Left cardiac atrium (tissue), 4 donors: ENCODE measurements at places on chromosomes 12 and 14. TPM values are rescaled to one million over a fixed set of nuclear protein-coding genes. Genes with fewer than 3 reads are reported as not detected.
A peak's percentile ranks its signal among the peaks of the same experiment; 100 is the strongest.

GRCh38 chr14:99177886-99178835, 93.8 kb downstream of the BCL11B start:
- no peak for DNase-seq

DNA sequence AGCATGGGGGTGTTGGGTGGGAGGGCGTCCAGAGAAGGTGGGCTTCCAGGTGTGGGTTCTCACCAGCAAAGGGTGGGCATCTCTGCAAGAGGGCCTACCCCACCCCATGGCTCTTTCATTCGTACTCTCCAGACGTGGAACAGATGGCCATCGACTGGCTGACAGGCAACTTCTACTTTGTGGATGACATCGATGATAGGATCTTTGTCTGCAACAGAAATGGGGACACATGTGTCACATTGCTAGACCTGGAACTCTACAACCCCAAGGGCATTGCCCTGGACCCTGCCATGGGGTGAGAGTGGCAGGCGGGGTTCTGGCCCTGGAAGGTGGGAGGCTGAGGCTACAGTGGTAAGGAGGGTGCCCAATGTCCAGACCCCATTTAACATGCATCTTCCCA, 6.7 kb upstream of the LRP1-AS start:
- DNase-seq = no peak

DNA sequence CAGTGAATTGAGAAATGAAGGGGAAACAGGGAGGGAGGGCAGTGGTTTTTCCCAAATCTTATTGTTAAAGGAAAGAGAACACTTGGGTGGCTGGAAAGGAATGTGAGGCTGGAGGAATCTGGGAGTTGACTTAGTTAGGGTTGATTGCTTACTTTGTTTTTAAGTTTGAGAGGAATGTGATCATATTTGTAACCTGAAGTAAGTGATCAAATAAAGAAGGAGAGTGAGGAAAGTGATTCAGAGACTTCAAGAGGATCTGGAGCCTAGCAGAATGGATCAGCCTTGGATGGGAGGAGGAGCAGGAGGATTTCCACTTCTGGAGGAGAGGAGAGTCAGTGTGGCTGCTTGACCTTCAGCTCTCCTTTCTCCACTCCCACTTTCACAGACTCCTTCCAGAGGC, 6.0 kb upstream of the LRP6 start:
- DNase-seq = no peak

DNA sequence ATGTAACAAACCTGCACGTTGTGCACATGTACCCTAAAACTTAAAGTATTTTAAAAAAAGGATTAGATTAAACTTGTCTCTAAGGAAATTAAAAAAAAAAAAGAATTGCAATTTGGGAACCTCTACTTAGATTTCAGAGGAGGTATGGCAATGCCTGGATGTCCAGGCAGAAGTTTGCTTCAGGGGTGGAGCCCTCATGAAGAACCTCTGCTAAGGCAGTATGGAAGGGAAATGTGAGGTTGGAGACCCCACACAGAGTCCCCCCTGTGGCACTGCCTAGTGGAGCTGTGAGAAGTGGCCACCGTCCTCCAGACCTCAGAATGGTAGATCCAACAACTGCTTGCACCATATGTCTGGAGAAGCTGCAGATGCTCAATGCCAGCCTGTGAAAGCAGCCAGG, 279.6 kb upstream of the CCDC196 start:
- no peak for DNase-seq

GRCh38 chr12:89256060-89256459, 96.2 kb downstream of the DUSP6 start:
- no peak for DNase-seq

- DNase-seq = no peak
Observed at GRCh38 chr12:130922511-130922953, 31.2 kb upstream of the ADGRD1 start.

- peak; percentile 89 for DNase-seq
Observed at GRCh38 chr12:30795410-30796312, 40.9 kb upstream of the CAPRIN2 start.

DNA sequence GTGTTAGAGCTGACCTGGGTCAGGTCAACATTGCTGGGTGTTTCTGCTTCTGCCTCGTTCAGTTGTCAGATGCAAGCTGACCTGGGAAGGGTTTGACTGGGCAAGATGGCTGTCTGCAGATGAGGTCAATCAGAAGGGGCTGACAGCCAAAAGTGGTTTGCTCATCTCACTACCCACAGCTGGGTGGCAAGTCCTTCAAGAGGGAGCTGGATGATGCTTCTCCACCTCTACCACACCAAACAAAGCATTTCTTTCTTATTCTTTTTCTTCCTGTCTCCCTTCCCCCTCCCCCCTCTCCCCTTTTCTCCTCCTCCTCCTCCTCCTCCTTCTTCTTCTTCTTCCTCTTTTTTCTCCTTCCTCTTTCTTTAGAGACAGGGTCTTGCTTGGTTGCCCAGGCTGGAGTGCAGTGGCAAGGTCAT, 268.2 kb upstream of the PLEKHG7 start:
- DNase-seq = no peak

- no peak for DNase-seq
Observed at GRCh38 chr12:28068467-28068866, 95.9 kb upstream of the PTHLH start.

DNA sequence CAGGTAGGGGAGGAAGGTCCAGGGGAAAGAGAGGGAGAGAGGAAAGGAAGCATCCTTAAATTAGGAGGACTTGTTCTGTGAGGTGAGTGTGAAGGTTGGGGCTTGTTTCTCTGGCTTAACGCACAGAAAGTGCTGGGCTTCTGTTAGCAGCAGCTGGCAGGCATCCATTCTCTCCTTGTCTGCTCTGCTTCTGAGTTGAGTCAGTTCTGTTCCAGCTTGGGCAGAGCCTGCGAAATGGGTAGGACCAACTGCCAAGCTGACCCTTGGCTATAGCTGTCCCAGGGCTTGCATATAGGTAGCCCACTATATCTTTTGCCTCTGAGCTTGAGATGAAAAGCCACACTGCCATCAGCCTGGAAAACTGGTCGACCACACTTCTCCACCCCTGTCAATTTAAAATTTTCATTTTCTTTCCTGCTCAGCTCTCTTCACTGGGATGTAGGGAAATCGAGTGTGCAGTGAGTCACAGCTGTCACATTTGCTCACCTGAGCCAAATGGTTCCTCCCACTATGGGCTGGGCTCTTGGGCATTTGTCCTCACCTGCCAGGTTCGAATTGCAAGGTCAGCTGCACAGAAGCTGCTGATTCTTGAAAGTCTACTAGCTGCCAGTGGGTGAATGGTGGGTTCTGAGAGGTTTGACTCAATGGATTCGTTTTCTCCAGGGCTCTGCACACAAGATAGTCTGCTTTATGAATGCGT, 256.4 kb upstream of the PWP1 start:
- no peak for DNase-seq

GRCh38 chr12:93582351-93582750, 9.9 kb downstream of the SOCS2 start:
- DNase-seq = no peak

- DNase-seq = no peak
Observed at GRCh38 chr14:22403296-22403695, 185.7 kb downstream of the DAD1 start.

- no peak for DNase-seq
Observed at GRCh38 chr12:41910578-41911320, 233.9 kb downstream of the GXYLT1 start.

DNA sequence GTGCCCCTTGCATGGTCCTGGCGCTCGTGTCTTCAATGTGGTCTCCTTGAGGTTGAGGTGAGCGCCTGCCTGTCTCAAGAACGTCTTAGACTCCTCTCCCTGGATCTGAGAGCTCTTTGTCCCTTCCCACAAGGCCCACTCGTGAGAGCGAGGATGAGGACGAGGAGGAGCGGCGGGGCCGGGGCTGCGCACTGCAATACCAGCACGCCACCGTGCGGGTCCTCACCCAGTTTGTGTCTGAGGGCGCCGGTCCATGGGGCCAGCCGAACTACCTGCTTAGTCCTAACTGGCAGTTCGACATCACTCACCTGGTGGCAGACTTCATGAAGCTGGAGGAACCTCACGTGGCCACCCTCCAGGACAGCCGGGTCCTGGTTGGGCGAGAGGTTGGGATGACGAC, 128.1 kb downstream of the SLC15A4 start:
- DNase-seq = no peak

DNA sequence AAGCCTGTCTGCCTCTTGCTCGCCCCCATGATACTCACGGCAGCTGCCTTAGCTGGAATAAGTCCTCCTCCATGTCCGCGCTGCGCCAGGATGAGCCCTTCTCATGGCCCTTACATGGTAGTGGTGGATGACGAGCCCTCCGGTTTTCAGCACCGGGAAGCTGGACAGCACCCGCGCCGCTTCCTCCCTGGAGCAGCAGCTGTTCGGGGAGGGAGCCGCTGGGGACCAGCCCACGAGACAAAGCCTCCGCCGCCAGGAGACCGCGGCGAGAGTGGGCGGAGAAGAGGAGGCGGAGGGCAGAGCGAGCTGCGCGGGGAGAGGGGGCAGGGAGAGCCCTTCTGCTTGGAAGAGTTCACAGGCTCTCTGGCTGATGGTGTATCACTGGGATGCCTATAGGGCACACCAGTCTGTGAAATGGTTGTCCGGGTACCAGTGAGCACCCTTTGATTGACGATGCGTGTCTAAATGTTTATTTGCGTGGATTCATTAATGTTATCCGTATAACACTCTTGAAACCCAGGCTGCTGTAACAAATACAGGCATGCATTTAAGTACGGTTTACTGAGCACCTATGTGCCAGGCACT, at the start of gene SVOP:
SVOP (minus strand) TSS at position 273 of the 585 bp plus-strand sequence; CDS start at position 73, 200 bp downstream.
- DNase-seq = peak; percentile 87

GRCh38 chr12:93805736-93806141, 128.6 kb downstream of the CRADD start:
- no peak for DNase-seq

- DNase-seq = no peak
Observed at GRCh38 chr12:127660961-127661360, 606.0 kb upstream of the TMEM132C start.

GRCh38 chr12:108213871-108214445, 84.9 kb downstream of the WSCD2 start:
- no peak for DNase-seq

- peak; percentile 44 for DNase-seq
Observed at GRCh38 chr14:54815016-54815415, 87.6 kb downstream of the GCH1 start.

GRCh38 chr12:50925342-50925651, 27.0 kb upstream of the HIGD1C start:
- DNase-seq = no peak

GRCh38 chr14:61418746-61419145, 97.4 kb downstream of the PRKCH start:
- no peak for DNase-seq

DNA sequence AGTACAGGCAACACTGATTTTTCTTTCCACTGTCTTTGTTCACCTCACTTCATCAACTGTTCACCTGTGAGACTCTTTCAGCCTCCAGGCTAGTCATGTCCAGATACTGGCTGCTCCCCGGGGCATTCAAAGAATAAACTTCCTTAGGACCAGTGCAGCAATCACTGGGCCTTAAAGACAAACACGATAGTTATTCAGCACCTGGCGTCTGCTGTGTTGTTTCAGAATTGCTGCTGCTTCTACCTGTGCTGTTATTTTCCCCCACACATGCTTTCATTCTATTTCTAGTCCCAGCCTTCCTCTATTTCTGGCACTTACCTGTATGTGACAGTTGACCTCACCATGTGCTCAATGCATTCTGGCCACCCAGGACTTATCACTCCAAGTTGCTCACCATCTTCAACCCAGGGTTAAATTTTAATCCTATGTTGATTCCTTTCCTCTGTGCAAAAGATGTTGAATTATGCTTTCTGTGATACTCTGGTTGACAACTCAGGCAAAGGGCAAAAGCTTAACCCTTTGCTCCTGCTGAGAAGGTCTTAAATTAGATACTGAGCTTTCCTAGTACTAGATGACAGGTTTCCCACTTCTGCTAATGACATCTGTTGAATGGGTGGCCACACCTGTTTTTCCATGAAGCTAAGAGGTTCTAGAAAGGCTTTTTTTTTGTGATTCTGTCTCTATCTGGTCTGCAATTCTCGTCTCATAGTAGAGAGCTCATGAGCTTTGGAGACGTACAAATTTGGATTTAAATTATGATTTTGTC, 41.4 kb downstream of the PTPRQ start:
- no peak for DNase-seq

DNA sequence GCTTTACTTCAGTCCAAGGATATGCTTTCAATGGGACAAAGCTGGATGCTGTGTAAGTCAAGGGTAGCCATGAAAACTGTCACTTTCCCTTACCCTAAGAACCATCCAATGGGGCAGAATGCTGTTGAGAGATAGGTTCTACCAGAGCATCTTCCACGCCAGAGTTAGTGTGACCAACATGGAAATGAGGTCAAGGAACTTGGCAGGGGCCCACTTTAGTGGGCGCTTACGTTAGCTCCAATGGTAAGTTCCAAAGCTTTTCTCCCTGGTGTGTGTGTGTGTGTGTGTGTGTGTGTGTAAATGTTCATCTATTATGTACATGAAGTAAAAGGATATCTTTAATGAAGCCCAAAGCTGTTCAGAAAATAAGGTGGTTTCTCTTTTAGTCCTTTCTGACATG, 124.1 kb downstream of the GTF2A1 start:
- no peak for DNase-seq

DNA sequence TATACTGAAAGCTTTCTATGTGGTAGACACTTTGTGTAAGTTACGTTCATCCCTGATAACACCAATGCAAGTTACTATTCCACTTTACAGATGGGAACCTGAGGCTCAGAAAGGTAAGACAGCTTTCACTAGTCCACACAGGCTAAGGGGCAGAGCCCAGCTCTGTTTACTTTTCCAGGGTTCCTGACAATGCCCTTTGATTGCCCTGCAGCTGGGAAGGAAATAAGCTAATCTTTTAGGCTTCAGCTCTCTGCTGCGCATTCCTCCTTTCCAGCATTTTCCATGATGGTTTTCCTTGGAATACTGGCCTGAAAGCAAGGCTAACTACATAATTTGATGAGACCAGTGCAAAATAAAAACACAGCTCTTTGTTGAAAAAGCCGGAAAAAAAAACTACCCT, 185.7 kb upstream of the BTG1 start:
- no peak for DNase-seq

The TAS2R30 gene
- total RNA-seq = 1.5 TPM

The TAS2R10 gene
- total RNA-seq = 0.55 TPM

The TRPV4 gene
- total RNA-seq = 1.0 TPM

The LAG3 gene
- 0.97 TPM for total RNA-seq

The ARG2 gene
- 0.38 TPM for total RNA-seq

The USP44 gene
- total RNA-seq = 2.3 TPM

The DACT1 gene
- 10.3 TPM for total RNA-seq

The LPAR5 gene
- total RNA-seq = 1.8 TPM

The AMHR2 gene
- total RNA-seq = 0.34 TPM

The PRH2 gene
- total RNA-seq = not detected

The IRAK3 gene
- 11.9 TPM for total RNA-seq

The ADCY6 gene
- 51.5 TPM for total RNA-seq

The NR1H4 gene
- not detected for total RNA-seq

The BRF1 gene
- 18.8 TPM for total RNA-seq
